Left cardiac atrium (tissue), 4 donors: ENCODE measurements at places on chromosomes 11 and 22.

- DNase-seq, result no peak
Observed at GRCh38 chr11:125426818-125427528, 69.1 kb downstream of the FEZ1 start.

- DNase-seq, result no peak
Observed at GRCh38 chr11:94825031-94825430, 56.9 kb downstream of the AMOTL1 start.

DNA sequence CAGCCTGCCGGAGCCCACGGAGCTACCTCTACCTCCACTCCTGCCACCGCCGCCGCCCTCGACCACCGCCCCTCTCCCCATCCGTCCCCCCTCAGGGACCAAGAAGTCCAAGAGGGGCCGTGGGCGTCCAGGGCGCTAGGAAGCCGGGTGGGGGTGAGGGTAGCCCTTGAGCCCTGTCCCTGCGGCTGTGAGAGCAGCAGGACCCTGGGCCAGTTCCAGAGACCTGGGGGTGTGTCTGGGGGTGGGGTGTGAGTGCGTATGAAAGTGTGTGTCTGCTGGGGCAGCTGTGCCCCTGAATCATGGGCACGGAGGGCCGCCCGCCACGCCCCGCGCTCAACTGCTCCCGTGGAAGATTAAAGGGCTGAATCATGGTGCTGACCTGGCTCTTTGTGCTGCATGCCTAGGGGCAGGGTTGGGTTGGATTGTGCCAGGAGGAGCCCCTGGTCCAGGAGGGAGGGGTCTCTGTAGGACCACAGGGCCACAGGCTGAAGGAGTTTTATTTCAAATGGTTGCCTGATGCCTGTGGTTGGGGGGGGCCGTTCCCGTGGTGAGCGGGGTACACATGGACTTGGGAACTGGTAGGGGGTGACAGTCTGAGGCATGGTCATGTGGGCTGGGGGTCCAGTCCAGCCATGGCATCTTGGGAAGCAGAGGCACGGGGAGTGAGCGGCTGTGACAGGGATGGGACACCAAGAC is 2.3 kb downstream of the PTPRCAP start:
- DNase-seq, result no peak

GRCh38 chr11:58433638-58434203 is 5.8 kb upstream of the OR5B2 start:
- DNase-seq, result no peak

GRCh38 chr22:22210375-22210774 is 34.2 kb upstream of the VPREB1 start:
- no peak for DNase-seq

GRCh38 chr11:127866109-127866508 is 721.2 kb downstream of the ETS1 start:
- no peak for DNase-seq

DNA sequence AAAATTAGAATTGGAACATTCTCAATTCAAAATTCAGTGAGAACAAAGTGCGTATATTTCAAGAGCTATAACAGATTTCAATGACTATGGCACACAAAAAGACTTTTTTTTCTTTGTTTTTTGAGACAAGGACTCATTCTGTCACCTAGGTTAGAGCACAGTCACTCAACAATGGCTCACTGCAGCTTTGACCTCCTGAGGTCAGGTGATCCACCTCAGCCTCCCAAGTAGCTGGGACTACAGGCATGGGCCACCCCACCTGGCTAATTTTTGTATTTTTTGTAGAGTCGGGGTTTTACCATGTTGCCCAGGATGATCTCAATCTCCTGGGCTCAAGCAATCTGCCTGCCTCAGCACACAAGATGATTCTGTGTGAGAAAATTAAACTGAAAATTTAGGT is 51.5 kb downstream of the PIK3C2A start:
- DNase-seq, result no peak

- peak; percentile 53 for DNase-seq
Observed at GRCh38 chr11:9568854-9569587, 4.4 kb upstream of the WEE1 start.

- DNase-seq, result no peak
Observed at GRCh38 chr22:18104566-18104965, 6.0 kb upstream of the TUBA8 start.

DNA sequence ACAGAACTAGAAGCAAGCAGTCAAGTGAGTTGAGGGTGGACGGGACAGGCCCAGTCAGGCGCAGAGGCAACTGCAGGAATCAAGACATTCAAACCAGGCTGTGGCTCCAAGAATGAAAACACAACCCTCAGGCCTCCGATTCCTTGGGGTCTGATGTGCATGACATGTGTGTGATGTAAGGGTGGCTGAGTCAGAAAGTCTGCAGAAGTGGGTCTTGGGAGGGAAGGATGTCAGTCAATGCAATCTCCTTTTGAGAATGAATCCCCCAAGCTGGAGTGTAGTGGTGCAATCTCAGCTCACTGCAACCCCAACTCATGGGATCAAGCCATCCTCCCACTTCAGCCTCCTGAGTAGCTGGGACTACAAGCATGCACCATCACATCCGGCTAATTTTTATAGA is 15.9 kb upstream of the PDE2A start:
- no peak for DNase-seq

GRCh38 chr11:130096823-130097222 is 27.1 kb downstream of the APLP2 start:
- DNase-seq, result no peak

- no peak for DNase-seq
Observed at GRCh38 chr11:13502492-13502891, 6.7 kb upstream of the PTH start.
